ENCODE measurements at places on chromosomes 3 and 15. TPM values are rescaled to one million over a fixed set of nuclear protein-coding genes. Genes with fewer than 3 reads are reported as not detected.

The FBXW12 gene
- polyA plus RNA-seq, result 0.30 TPM

The MESP2 gene
- polyA plus RNA-seq, result 0.36 TPM

The GRAMD1C gene
- polyA plus RNA-seq, result 2.3 TPM

The FBXL2 gene
- 10.7 TPM for polyA plus RNA-seq

The SLC12A1 gene
- 0.07 TPM for polyA plus RNA-seq

The ZNF660 gene
- 3.4 TPM for polyA plus RNA-seq

The RASL12 gene
- 14.6 TPM for polyA plus RNA-seq

The DPPA2 gene
- polyA plus RNA-seq, result 0.15 TPM

The TMEM158 gene
- 2.0 TPM for polyA plus RNA-seq

The SHF gene
- 12.4 TPM for polyA plus RNA-seq

The CAMP gene
- 2.3 TPM for polyA plus RNA-seq
